NCI-H510A (cell line): ENCODE measurements at places on chromosomes 7 and 10.

GRCh38 chr7:36620166-36620708, 104.1 kb downstream of the AOAH start:
- DNase-seq: no peak

GRCh38 chr7:2718296-2718965, 30.4 kb downstream of the AMZ1 start:
- no peak for DNase-seq

DNA sequence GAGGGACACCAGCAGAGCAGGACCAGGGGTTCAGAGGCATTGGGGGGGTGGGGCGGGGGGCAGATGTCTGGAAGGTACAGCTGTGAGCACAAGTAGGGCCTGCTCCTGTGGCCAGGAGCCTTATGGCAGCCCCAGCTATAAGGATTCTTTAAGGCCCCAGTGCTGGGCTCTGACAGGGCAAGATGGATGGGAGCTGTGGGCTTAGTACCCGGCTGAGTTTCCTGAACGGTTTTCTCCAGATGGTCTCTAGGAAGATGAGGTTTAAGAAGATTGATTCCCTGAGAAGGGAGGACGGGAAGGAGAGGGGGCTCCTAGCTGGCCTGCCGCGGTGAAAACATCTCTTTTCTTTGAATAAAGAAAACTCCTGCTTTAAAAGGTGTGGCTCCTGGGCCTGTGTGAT, 30.1 kb upstream of the COMTD1 start:
- no peak for DNase-seq

DNA sequence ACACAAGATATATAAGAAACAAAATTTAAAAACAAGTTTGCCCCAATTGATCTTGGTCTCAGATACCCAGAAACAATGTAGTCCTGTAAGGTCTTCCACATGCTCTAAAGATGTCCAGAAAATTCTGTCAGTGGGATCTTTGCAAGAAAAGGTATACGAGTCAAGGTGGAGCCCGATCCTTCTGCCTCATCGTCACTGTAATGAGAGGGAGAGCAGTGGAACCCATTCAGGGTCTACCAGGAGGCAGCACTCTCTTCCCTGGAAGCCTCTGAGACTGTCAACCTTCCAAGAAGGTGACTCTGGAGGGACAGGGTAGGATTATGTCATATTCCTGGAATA, 112.8 kb downstream of the JCAD start:
- DNase-seq: no peak

DNA sequence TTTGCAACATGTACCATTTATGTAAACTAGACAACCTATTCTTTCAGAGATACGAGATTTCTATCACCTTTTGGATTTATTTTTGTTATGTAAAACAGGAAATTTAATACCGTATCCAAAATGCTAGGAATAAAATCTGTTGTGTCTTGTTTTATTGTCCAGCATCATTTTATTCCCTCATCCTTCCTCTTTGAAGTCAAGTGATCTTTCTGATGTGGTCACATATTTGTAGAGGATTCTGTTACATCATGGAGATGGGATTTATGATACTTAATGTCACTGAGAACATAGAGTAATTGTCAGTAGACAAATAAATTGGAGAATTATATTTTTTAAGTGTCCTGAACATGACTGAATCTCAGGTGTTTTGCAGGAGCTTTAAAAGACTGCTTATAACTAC, 64.7 kb downstream of the ZNF277 start:
- peak; percentile 36 for DNase-seq

DNA sequence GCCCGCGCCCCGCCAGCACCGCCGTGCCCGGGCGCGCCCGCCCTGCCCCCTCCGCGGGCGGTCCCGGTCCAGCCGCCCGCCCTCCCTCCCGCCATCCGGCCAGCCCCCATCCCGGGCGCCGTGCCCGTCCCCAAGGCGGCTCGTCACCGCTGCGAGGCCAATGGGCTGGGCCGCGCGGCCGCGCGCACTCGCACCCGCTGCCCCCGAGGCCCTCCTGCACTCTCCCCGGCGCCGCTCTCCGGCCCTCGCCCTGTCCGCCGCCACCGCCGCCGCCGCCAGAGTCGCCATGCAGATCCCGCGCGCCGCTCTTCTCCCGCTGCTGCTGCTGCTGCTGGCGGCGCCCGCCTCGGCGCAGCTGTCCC, at the start of gene HTRA1:
Gene HTRA1 (plus strand): TSS at position 187 of the 362 bp plus-strand sequence. CDS start 100 bp downstream, at position 287.
- DNase-seq: peak; percentile 48

- DNase-seq: no peak
These were observed 30.8 kb downstream of the CASD1 start for GRCh38 chr7:94540428-94540827.

DNA sequence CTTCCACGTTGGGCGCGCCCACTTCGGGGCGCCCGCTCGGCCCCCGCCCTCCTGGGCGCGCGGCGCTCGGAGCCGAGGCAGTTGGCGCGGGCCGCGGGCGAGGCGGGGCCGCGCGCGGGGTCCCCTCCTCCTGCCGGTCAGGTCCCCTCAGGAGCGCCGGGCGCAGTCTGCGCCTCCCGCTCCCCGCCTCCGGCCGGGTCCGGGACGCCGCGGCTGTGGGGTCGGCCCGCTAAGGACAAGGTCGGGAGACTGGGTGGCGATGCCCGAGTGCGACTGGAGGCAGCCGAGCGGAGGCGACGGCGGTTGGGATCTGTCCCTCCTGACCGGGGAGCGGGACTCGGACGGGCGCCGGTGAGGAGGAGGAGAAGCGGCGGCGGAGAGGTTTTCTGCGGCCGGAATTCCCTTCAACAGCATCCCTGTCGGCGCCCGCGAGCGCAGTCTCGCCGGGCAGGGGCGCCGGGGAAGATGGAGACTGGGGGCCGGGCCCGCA, at the start of gene ATRNL1:
Gene ATRNL1 (plus strand): TSS at position 80 of the 490 bp plus-strand sequence. CDS start 386 bp downstream, at position 466.
- DNase-seq: peak; percentile 62

GRCh38 chr10:27258838-27259812, 18.5 kb upstream of the ACBD5 start:
- DNase-seq: no peak

DNA sequence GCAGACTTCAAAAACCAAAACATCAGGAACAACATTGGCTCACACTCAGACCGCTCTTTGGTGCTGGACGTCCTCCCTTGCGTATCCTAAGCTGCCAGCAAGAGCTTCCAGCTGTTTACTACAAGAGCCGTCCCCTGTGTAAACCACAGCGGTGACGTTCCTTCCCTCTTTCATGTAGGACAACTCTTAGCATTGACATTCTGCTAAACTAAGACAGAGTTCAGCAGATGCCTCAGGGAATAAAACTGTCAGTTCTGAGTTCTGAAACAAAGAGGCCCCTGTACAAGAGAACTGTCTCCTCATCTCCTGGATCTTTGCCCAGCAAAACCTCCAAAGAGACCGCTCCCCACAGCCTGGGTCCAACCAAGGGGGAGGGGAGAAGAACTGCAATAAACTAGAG, 57.8 kb upstream of the OPALIN start:
- DNase-seq: no peak

DNA sequence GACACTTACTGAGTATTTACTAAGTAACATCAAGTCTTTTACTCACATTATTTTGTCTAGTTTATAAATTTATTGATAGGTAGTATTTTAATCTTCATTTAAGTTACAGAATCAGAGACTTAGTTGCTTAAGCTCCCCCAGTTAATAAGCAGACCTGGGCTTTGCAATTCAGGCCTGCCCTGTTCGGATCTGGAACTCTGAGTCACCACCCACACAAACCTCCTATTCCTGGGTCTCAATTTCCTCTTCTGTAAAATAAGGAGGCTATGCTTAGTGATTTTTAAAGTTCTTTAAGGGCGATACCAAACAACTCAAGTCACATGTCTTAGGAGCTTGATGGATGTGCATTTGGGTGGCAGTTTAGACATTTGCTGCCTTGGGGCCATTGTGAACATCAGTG, 3.5 kb upstream of the MGAM start:
- DNase-seq: no peak

DNA sequence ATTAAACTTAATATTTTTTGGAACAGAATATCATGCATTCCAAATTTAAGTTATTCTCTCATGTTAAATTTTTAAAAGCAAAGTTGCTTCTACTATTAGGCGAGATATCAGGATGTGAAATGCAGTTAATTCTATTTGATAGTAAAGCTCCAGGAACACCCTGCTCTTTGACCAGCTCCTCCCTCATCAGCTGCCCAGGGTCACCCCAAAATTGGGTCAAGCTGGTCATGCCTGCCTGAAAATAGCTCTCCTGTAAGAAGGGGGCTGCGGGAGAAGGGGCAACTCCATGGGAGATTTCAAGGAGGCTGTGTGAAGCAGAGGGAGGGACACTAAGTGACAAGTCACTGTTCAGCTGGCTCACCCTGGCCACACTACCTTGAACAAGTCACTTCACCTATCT, 5.9 kb downstream of the PPP1R3C start:
- DNase-seq: no peak

GRCh38 chr7:12768948-12769347, 81.5 kb downstream of the ARL4A start:
- DNase-seq: no peak

- DNase-seq: no peak
These were observed 38.7 kb downstream of the PPIF start for GRCh38 chr10:79385804-79386531.

DNA sequence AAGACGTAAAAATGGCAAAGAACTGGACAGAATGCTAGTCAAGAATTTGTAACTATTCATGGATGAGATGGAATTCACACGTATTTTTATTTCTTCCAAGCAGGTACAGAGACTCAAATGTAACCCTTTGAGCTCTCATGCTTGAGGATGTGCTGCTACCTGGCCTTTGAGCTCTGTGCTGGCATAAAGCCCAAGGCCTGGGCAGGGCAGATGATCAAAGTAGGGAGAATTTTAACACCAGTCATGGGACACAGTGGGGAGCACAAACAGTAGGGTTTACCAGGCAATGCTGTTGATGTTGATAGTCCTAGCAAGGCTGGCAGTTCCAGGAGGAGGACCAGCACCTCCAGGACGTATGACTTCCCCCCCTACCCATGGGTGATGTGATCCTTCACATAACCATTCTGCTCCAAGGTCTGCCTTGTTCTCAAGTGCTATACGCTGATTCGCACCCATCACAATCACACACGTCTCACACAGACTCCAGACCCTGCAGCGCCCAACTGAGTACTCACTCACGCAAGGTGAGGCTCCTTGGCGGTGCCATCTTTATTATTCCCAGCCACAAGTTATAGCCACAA, 48.6 kb upstream of the DLG5 start:
- no peak for DNase-seq

GRCh38 chr7:98354052-98354451, 46.8 kb downstream of the BAIAP2L1 start:
- no peak for DNase-seq

DNA sequence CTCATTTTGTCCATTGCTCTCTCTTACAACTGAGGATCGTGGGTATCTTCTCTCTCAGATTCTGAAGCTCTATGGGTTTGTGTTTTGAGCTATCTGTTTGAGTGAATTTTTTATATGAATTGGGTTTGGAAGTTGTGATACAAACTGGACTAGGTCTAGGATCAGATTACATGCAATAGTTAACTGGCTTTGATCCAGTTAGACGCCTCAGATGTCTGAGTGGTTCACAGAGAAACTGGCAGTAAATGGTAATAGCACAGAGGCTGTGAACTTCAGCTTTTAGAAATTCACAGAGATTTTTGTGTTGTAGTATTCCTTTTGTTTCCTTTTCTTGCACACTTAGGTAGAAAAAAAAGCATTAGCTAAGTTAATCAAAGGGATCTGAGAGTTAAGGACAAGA, 12.7 kb upstream of the DNMBP start:
- no peak for DNase-seq

GRCh38 chr10:94049911-94050310, 56.2 kb downstream of the PLCE1 start:
- DNase-seq: no peak

GRCh38 chr7:111164442-111164841, 73.5 kb downstream of the LRRN3 start:
- DNase-seq: no peak

GRCh38 chr7:65910237-65910636, 37.4 kb downstream of the VKORC1L1 start:
- no peak for DNase-seq

DNA sequence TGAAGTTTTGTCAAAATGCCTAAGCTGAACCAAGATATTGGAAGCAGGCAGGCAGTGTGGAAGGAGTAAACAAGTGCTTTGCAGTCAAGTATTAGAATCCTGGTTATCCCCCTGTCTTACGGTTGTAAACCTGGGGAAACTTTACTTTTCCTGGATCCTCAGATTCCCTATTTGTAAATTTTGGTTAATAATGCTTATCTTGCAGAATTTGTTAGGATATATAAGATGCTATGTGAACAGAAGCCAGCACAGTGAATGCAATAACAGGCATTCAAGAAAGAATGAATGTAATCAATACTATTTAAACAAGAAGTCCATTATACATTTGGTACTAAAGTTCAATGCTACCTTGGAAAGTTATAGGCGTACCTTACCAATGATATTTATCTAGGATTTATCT, 91.8 kb upstream of the STK17A start:
- no peak for DNase-seq

DNA sequence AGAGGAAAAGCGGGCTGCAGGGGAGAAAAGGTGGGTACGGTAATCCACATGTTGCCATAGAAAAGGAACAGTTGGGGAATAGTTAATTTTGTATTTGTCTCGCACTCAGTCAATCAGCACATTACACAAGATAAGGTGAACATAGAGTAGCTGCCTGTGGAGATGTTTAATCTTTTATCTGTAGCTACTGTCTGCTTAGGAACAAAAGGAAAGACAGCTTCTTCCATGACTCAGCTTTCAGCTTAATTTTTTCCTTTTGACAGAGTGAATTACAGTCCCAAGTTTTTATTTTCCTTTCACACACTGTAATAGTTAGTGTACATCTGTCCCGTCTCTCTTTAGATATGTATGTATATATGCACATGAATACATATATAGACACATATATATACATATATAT, 39.3 kb upstream of the PODXL start:
- no peak for DNase-seq

DNA sequence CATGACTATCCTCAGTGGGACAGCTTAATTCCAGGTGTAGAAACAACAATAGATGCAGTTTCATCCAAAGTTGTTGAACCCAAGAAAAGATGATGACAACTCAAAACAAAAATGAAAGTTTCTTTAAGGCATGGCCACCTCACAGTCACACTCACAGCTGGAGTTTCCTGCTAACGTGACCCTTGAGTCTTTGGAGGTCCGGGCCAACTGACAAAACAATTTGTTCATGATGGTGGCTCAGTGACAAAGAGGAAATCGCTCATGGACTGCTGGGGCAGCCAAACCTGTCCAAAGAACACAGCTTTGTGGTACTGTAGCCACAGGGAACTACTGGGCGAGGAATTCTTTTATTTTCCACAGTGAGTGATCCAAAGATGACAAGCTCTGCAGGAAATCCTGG, 96.0 kb upstream of the JCAD start:
- no peak for DNase-seq

DNA sequence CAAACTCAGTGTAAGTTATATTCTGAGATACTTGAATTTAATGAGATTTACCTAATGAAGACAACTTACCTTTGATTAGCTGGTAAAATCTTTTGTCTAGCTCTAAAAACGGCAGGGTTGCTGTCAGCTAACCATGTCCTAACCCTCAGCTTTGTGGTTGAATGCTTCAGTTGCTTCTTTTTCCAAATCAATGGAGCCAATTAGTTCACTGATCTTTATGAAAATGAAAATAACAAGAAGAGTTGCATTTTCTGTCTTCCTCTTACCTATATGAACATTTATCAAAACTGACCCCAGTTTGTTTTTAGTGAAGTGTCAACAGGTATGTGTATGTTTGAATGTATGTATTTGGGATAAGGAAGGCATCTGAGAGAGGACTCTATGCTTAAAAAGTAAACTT, 253.1 kb upstream of the MTPN start:
- no peak for DNase-seq
